Femur (tissue), 1 donor: ENCODE measurements at places on chromosomes 5 and 9.
A peak's percentile ranks its signal among the peaks of the same experiment; 100 is the strongest.

- DNase-seq: no peak
These were observed 490.0 kb downstream of the CYLC2 start for GRCh38 chr9:103485138-103485537.

DNA sequence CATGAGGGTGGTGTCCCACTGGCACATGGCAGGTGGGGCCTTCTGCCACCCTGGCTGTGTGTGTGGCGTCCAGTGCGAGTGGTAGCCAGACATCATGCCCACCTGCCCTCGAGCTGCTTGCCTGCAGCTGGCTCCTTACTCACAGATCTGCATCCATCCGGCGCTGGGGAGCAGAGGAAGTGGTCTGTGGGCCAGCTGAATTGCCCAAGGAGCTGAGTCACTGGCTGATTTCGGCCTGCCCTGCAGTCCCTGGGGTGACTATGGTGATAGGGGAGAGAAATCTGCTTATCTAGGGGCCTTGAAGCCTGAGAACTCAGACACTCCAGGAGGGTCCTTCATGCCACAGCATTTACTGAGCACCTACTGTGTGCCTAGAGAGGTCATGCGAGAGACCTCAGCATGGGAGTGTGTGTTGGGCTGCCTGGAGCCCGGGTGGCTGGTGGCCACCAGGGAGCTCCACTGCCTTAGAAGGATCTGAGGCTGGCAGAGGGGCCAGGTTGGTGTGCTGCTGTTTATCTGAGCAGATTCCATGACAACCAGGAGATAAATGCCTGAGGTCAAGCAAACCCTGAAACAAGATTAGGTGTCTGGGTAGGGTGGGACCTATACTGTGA lies 57.1 kb downstream of the SLC22A5 start:
- DNase-seq: peak; percentile 83

GRCh38 chr5:16669776-16670175 lies 53.0 kb upstream of the RETREG1 start:
- no peak for DNase-seq

DNA sequence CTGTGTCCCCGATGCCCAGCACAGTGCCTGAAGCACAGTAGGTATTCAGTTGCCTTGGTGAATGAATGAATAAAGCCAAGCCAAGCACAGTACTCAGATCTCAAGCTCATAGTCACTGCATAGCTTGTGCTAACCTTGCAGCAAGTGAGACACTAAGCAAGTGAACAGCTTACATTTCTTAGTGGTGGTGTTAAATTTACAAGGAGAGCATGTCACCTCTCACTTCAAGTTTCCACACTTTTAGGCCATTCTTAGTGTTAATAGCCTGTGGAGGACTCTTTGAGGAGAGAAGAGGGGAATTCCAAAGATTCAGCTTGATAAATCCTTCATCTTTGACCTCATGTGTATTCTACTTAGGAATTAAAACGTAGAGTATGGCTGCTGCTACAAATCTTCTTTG lies 104.7 kb downstream of the C9orf152 start:
- DNase-seq: no peak

DNA sequence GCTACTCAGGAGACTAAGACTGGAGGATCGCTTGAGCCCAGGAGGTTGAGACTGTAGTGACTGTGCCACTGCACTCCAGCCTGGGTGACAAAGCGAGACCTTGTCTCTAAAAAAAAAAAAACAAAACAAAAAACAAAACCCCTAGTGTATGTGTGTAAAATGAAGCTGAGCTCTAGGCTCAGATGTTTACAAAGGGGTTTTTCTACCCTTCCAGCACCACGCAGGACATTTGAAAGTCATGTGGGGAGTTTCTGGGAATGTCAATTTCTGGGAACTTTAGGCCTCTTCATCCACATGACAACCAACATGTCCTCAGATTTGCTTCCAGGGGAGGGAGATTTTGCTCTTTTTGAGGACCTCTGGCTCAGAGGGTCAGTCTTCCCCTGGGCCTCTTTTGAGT lies 42.4 kb upstream of the AIF1L start:
- DNase-seq: no peak

GRCh38 chr9:126390923-126391322 lies 64.3 kb downstream of the MVB12B start:
- no peak for DNase-seq

GRCh38 chr9:17017931-17018491 lies 116.8 kb upstream of the CNTLN start:
- peak; percentile 64 for DNase-seq

DNA sequence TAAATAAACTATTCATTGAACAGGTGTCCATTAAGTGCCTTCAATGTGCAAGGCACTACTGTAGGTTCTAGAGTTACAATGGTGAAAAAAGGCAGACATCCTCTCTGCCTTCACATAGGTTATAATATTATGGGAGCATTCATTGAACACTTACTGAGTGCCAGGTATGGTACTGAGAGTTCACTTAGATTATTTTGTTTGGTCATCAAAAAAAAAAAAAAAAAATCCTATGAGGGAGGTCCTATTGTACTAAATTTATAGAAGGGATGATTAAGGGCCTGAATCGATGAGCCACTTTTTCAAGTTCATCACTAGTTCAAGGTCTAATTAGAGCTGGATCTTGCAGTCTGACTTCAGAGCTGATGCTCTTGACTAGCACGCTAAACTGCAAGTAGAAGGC lies 22.8 kb upstream of the PANK3 start:
- DNase-seq: no peak

DNA sequence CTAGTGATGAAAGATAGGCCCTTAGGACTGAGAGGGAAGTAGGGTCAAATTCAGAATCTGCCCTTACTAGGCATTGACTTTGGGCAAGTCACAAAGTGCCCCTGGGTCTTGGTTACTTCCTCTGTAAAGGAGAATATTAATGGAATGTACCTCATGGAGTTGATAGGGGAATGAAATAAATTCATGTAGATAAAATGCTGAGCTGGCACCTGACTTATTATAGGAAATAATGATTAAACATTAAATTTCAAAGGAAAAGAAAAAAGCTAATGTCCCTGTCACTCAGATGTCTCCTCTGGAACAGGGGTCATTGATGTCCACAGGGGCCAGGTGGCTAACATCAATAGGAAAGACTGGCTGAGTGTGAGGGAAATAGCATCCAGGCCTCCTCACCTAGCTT lies 321.4 kb downstream of the TRIM32 start:
- DNase-seq: no peak

GRCh38 chr5:135186662-135187522 lies 152.9 kb upstream of the PITX1 start:
- no peak for DNase-seq

GRCh38 chr9:22053178-22053577 lies 44.1 kb upstream of the CDKN2B start:
- no peak for DNase-seq

GRCh38 chr9:135416664-135417290 lies 62.8 kb upstream of the PPP1R26 start:
- DNase-seq: no peak

GRCh38 chr5:177116631-177117373 lies 16.8 kb upstream of the NSD1 start:
- peak; percentile 93 for DNase-seq

GRCh38 chr9:136695955-136696354 lies 8.7 kb upstream of the AGPAT2 start:
- DNase-seq: peak; percentile 40

GRCh38 chr9:37976714-37977477 lies 73.0 kb upstream of the SLC25A51 start:
- peak; percentile 66 for DNase-seq

GRCh38 chr5:103532086-103532734 lies 30.4 kb downstream of the NUDT12 start:
- DNase-seq: no peak

DNA sequence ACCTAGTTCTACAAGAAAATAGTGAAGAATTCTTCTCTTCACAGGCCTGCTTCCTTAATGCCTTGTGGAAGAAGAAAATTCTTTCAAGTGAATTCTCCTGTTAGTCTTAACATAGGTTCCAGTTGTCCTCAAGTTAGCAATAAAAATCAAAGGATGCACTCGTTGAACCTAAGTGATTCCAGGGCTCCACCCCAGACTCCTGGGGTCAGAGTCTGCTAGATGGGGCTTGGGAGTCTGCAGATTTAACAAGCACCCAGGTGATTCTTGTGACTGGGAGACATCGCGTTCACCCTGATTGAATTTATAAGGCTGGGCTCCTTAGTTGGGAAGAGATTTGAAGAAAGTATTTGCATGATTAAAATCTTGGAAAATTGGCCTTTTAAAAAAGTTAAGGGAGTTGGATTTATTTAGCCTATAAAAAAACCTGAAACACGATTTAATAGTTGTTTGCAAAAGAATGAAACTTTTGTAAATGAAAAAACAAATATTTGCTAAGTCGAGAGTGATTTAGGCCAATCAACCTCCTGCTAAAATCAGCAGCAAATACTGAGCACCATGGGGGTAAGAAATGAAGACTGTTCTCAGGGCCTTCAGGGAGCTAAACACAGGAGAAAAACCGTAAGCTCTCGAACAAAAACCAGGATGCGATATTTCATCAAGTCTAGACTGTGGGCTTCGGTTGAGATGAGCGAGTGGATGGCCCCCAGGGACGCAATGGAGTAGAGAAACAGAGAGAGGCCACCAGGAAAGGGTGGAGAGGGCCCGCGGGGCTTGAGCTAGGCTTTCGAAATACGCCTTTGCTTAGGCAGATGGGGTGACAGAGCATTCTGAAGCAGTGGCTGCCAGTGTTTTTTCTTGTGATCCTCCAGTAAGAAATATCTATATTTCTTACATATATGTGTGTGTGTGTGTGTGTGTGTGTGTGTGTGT lies 86.9 kb upstream of the TTC23L start:
- no peak for DNase-seq

DNA sequence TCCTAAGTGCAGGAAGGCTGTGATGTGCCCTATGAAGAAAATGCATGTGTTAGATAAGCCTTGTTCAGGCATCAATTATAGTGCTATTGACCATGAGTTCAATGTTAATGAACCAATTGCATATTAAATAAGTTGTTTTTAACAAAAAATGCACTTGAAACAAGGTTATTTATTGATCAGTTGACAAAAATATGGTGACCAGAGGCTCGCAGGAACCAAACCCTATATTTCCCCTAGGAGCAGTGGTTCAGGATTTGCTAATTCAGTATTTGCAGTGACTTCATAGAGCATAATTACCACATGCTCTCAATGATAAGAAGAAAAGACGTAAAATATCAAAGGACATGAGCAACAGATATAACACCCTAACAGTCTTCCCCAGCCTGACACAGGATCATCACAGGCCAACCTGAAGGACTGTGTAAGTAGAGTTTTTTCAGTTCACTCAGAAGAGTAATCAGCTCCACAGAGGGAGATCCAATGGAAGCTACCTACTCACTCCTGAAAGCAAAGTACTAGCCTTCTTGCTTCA lies 92.3 kb downstream of the SEMA5A start:
- DNase-seq: no peak

DNA sequence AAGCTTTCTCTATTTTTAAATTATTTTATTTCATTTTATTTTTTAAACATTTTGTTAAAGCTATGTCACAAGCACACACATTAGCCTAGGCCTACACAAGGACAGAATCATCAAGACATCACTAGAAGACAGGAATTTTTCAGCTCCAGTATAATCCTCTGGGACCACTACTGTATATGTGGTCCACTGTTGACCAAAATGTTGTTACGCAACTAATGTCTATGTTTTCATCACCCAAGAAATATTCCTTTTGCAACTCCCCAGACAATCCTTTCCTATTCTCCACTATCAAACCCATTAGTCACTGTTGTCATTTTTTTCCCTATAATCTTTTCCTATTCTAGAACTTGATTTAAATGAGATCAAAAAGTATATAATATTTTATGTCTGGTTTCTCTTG lies 2371.7 kb upstream of the C9orf72 start:
- no peak for DNase-seq

DNA sequence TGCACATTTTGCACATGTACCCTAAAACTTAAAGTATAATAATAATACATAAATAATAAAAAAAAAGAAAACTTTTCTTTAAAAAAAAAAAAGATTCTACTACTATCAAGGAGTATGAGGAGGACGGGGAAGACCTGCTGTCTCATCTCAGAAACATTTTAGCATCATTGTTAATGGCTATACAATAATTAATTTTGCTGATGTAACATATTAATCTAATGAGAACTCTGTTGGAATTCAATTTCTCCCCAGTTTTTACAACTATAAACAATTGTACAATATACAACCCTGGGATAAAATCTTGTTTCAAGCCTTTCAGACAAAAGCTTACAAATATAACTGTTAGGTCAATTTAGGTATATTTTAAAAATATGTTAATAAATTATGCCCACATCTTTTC lies 139.0 kb upstream of the GRIN3A start:
- no peak for DNase-seq

DNA sequence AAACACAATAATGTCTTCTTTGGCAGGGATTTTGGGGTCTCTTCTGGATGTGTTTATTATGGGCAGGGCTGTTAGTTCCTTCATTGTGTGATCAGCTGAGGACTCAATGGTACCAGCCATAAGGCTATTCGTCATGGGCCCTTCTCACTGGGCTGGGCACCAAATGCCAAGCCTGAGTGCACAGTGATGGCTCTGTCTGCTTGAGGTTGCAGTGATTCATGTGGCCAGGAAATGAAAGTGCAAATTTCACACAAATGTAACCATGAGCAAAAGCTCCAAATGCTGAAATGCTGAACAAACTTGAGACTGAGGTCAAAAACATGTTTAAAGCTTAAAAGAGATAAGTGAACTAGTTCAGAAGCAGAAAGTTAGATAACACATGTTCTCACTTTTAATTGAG lies 191.0 kb downstream of the TARS1 start:
- DNase-seq: no peak

DNA sequence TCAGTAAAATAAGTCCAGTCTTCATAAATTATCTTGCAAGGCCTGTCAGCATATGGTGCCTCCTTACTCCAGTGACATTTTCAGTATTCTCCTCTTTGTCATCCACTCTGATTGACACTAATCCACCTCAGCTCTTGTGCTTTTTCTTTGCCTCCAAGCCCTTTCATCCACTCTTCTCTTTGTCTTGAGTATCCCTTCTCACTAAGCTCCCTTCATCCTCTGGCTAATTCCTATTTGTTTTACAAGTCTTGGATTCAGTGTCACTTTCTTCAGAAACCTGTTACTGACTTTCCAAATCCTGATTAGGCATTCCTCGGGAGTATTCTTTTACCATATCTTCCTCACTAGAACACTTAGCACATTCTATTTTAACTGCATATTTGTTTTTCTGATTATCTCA lies 100.6 kb upstream of the VCAN start:
- DNase-seq: no peak

GRCh38 chr5:125579182-125579581 lies 832.7 kb upstream of the ZNF608 start:
- no peak for DNase-seq

- DNase-seq: no peak
These were observed 21.6 kb downstream of the MRPL22 start for GRCh38 chr5:154962494-154962893.

GRCh38 chr5:92525131-92525530 lies 1055.9 kb downstream of the NR2F1-AS1 start:
- no peak for DNase-seq

- DNase-seq: no peak
These were observed 573.8 kb upstream of the CDH9 start for GRCh38 chr5:27612161-27612560.

GRCh38 chr9:117073539-117074341 lies 341.1 kb downstream of the ASTN2 start:
- DNase-seq: no peak
